Stimulated activated CD4-positive, alpha-beta T cell treated with anti-CD3 and anti-CD28 coated beads, Interleukin-15, amount 100 ng/mL, for 1 hour (primary cell): ENCODE measurements at places on chromosomes 11 and 22.

GRCh38 chr11:135033540-135033939, 621.5 kb upstream of the B3GAT1 start:
- DNase-seq = no peak

DNA sequence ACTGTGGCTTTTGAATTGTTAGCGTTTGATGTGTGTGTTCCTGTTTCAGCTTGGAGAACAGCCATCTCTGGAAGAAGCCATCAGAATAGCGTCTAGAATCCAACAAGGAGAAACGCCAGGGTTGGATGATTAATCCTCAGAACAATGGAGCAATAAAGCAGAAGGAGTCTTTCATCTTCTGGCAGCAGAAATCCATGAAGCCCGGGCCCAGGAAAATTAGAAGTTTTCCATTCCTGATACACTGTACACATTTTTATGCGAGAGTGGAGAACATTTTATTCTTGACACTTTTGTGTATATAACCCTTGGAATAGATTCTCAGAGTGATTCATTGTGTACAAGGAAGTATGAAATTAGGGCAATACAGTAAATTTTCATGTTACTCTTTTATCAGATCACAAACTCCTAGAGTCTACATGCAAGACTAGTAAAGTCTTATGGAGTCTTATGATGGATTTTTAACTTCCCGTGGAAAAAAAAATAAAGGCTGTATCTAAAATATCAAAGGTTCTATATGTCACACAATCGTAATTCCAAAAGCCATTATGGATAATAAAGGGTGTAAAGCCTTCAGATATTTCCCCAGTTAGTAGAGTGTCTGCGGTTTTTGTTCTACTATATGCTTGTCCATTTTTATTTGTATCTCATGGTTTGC, 45.9 kb upstream of the WEE1 start:
- DNase-seq = no peak

GRCh38 chr11:3904228-3904627, 48.8 kb downstream of the STIM1 start:
- no peak for DNase-seq

DNA sequence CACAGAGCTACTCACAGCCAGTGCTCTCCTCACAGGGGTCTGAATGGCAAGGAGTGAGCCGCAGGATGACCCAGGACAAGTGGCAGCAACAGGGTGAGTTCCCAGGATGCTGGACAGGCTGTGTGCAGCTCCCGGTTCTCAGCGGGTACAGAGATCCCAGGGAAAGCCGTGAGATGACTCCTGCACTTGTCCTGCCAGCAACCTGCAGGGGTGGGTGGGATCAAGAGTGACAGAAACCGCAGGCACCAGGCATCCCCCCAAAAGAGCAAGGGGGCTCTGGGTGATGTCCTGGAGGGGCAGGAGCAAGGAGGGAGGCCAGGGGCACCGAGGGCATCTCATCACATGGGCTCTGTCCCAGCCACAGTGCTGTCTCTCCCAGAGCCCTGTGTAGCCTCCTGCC, 15.9 kb upstream of the PRODH start:
- DNase-seq = no peak

- no peak for DNase-seq
These were observed 257.7 kb upstream of the NARS2 start for GRCh38 chr11:78832226-78832947.

GRCh38 chr11:57001674-57002401, 13.1 kb downstream of the OR5AK2 start:
- DNase-seq = no peak

- no peak for DNase-seq
These were observed 32.2 kb downstream of the LIMK2 start for GRCh38 chr22:31244046-31244942.

DNA sequence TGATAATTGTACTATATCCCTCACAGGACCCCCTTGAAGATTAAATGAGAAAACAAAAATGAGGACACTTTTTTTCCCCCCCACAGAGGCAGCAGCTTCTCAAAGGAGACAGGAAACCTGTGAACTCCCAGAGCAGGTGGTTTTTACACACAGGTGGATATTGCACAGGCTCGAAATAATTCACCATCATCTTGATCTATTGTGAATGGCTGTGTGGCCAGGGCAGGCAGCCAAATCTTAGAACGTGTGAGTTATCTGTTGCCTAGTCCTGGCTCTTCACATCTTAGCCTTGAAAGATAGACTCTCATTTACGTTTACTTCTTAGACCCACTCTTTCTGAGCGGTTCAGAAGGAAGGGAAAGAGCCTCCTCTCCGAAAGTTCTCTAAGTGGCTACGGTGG, 23.5 kb downstream of the PPFIBP2 start:
- no peak for DNase-seq

DNA sequence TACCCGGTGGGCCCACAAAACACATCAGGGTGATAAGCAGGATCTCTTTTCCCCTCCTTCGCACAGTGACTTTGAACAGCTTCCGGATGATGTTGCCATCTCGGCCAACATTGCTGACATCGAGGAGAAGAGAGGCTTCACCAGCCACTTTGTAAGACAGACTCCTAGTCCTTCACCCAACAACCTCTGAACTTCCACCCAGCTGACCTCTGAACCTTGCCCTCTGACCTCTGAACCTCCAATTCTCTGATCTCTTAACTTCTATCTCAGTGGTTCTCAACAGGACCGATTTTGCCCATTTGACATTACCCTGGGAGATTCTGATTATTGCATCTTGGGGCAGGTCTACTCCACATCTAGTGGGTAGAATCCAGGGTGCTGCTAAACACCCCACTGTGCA, 3.2 kb downstream of the NCF4 start:
- no peak for DNase-seq

DNA sequence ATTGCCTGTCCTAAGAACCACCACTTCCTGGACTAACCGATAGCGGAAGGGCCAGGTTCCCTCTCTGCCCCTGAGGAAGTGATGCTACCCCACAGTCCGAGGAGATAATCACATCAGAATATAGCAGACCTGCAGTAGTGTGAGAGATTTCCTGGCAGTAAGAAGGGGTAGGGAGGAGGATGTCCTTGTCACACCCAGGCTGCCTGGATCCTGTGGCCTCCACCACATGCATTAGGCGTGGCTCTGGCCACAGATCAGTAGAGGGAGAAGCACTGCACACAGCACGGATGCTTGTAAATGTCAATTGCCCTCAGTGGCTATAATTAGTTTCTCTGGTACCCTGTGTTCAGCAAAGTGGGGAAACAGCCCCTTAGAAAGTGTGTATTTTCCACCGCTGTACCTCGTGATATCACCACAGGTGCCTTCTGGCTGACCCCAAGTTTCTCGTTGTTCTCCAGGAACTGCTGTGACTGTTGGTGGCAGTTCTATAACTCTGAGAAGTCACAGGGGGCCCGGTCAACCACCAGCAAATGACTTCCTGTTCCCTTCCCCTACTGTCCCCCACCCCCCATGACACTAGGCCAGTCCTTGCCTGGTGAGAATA, 61.8 kb downstream of the UBASH3B start:
- DNase-seq = no peak

- DNase-seq = no peak
These were observed 122.2 kb downstream of the PLEKHA7 start for GRCh38 chr11:16891964-16892363.

DNA sequence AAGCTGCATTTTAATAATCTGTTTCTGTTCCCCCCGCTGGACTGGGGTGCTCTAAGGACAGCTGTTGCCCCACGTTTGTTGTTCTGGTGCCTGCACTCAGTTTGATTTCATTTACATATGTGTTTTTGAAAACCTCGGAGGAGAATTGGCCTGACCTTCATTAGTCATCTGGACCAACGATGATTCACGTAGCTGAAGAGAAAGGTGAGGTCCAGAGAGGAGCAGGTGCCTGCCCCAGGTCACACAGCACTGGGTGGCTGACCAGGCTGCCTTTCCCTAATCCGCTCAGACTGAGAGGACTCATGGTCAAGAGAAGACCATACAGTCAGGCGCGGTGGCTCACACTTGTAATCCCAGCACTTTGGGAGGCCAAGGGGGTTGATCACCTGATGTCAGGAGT, 3.8 kb downstream of the CSDC2 start:
- no peak for DNase-seq

DNA sequence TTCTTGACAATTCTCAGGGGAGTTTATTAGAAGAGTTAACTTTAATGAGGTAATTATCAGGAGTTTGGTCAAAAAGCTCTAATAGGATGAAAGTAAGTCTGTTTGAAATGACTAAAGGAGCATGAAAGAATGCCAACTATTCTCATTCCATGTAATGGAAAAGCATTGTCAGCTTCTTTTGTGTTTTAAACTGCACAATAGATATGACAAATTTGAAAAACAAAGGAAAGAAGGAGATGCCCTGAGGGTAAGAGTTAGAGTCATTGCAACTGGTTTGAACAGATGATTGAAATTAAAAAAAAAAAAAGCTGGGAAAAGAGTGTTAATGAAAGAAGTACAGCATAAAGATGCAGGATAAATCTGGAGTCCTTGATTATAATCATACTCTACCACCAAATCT, 296.8 kb upstream of the FOLH1 start:
- DNase-seq = no peak

DNA sequence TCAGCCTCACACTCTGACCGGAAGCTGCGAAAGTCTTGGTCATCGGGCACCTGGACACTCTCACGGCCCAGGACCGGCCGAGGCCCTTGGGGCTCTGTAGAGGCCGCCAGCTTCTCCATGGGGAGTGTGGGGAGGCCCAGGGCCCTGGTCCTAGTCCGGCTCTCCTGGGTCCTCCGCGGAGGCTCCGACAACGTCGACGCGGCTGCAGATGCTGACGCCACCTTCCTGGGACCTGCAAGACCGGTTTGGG, 12.9 kb downstream of the STARD10 start:
- DNase-seq = no peak

DNA sequence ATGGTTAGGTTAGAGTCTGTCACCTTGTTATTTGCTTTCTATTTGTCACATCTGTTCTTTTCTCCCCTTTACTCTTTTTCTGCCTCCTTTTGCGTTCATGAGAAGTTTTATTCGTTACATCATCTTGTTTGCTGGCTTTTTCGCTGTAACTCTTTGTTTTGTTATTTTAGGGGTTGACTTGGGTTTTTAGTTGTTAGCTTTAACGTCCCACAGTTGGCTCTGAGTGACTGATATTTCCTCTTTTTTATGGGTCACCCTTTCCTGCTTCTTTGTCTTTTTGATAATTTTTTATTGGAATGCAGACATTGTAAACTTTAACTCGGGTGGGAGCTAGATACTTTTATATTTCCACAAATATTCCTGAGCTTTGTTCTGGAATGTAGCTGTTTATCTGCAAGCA, 13.3 kb upstream of the TNNT3 start:
- no peak for DNase-seq

DNA sequence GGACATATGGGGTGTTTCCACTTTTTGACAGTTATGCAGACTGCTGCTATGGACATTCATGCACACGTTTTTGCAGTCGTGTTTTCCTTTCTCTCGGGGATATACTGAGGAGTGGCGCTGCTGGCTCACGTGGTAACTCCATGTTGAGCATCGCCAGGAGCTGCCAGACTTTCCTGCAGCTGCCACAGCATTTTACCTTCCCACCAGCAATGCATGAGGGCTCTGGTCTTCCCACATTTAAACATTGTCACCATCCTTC, 95.4 kb downstream of the TBC1D22A start:
- no peak for DNase-seq

- DNase-seq = no peak
These were observed 501.9 kb downstream of the CNTN5 start for GRCh38 chr11:99522467-99523173.

- no peak for DNase-seq
These were observed 30.6 kb upstream of the PIK3C2A start for GRCh38 chr11:17238377-17238776.

DNA sequence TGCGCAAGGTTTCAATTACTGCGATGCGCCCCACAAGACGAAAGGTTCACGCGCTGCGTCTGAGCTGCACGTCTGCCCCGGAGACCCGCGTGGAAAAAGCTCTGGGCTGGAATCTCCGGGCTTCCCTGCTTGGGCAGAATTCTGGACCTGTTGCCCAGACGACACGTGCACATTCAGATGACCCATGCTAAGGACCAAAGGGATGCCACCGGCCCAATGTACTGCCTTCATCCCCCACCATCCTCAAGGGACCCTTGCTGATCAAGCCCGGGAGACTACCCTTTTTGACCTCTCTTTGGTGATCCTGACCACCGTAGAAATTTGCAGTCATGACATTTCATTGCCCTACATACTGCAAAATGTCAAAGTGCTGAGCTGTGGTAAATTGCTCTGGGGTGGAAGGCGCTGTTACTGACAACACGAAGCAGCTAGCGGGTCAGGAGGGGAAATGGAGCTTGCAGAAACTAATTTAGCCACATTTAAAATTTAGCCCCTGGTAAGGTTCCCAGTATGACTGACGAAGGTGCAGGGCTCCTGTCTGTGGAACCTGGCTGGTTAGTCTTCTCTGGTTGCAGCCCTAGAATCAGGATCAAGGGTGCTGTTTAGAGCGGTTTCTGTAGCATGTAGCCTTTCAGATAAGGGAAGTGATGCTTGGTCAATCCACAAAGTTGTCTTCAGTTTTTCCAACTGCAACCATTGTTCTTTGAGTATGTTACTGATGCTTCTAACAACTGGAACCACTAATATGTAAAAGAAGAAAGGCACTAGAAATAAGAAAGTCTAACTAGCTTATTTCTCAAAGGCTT, 81.9 kb downstream of the PRR5L start:
- DNase-seq = no peak

GRCh38 chr11:117840881-117841550, 16.5 kb upstream of the FXYD2 start:
- no peak for DNase-seq

- DNase-seq = no peak
These were observed 6.2 kb downstream of the TOLLIP start for GRCh38 chr11:1303126-1303821.

- no peak for DNase-seq
These were observed 15.6 kb downstream of the SMC1B start for GRCh38 chr22:45397806-45398205.

GRCh38 chr11:60971520-60971919, at the start of gene CD6:
Gene CD6, plus strand, starts transcription at chr11:60971680. Its CDS starts 186 bp downstream, at chr11:60971866.
- DNase-seq = no peak

DNA sequence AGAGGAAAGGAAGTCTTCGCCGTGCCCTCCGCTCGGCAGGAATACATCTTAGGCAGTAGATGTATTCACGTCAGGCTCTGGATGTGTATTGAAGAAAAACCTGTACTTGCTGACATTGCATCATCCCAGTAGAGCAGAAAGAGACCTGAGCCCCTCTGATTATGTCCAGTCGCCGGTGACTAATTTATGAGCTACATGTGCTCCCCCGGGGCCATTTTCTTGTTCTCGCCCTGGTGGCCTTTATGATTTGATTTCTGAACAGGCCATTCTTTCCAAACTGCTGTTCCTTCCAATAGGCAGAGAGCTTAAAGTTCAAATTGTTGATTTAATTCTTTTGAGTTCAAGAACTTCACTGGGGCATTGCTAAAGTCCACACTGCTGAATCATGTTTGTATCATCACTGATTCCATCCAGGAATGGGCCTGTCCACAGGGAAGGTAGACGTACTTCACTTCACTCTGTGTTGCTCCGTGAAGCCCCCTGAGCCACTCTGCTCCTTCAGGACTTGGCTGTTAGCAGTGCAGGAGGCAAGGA, 137.3 kb upstream of the RASSF10 start:
- no peak for DNase-seq

- DNase-seq = no peak
These were observed 208.4 kb upstream of the TBCEL start for GRCh38 chr11:120815319-120816100.
